Activated CD4-positive, alpha-beta T cell treated with anti-CD3 and anti-CD28 coated beads, Interleukin-2, amount 10 ng/mL, durations not matched to agents 7 days and 5 days (primary cell): ENCODE measurements at places on chromosomes 2 and 18.

DNA sequence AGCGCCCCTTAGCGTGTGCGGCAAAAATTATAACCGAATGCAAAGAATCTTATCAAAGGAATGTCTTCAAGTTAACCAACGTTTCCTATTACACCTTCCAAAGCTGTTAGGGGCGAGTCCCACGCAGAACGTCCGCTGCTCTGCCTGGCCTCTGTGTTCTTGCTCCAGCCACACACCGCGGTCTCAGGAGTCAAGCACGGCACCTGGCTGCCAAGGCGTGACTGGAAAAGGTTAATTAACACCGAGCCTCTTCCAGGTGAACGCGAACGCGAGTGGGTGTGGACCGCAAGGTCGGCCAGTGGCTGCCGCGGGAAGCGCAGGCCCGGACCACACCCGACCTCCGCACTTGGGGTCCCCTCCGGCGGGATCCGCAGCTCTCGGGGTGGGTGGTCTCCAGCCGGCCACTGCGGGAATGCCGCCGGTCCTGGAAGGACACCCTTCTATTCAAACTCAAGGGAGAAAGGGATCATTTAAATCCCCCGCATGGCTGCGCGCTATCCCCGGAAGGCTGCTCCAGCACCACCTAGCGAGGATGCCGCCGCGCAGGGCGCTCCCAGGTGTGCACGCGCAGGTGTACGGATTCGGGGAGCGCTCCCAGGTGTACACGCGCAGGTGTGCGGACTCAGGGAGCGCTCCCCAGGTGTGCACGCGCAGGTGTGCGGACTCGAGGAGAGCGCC is 830 bp downstream of the CYB5A start:
- no peak for DNase-seq

- DNase-seq: no peak
Measured at GRCh38 chr2:234679741-234680687, 183.1 kb upstream of the ARL4C start.

GRCh38 chr2:144407262-144407661 is 112.7 kb downstream of the ZEB2 start:
- no peak for DNase-seq

DNA sequence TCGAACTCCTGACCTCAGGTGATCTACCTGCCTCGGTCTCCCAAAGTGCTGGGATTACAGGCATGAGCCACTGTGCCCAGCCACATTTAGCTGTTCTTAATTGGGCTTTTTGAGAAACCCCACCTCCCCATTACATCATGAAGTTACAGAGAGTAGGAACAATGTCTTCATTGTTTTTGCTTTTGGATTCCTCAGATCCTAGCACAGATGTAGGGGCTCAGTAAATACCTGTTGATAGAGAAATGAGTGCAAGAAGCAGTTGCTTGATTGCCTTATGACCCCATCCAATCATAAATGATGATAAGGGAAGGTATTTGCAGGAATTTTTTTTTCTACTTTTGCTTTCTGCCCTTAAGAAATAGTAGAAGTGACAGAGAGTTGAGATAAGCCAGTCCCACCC is 25.4 kb downstream of the GREB1L start:
- DNase-seq: no peak

- DNase-seq: peak; percentile 87
Measured at GRCh38 chr2:43133708-43134570, 92.5 kb downstream of the ZFP36L2 start.
